ENCODE measurements at places on chromosomes 7 and 10.

- no peak for DNase-seq
Observed at GRCh38 chr7:131610007-131610406, 53.6 kb upstream of the PODXL start.

DNA sequence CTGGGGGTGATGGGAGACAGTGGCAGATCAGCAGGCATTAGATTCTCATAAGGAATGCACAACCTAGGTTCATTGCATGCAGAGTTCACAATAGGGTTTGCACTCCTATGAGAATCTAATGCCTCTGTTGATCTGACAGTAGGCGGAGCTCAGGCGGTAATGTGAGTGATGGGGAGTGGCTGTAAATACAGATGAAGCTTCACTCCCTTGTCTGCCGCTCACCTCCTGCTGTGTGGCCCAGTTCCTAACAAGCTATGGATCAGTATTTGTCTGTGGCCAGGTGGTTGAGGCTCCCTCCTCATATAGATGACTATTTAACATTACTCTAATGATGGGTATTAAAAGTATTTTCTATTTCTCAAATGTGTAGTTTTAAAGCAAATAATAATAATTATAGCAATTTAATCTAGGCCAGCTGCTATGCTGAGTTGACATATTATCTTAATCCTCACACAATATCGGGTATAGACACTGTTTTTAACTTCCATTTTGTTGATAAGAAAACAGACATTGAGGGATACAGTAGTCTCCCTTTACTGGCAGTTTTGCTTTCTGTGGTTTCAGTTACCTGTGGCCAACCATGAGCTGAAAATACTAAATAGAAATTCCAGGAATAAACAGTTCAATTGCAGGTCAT is 39.9 kb downstream of the KIF20B start:
- no peak for DNase-seq

GRCh38 chr10:42652858-42653257 is 14.5 kb upstream of the ZNF33B start:
- DNase-seq: no peak

DNA sequence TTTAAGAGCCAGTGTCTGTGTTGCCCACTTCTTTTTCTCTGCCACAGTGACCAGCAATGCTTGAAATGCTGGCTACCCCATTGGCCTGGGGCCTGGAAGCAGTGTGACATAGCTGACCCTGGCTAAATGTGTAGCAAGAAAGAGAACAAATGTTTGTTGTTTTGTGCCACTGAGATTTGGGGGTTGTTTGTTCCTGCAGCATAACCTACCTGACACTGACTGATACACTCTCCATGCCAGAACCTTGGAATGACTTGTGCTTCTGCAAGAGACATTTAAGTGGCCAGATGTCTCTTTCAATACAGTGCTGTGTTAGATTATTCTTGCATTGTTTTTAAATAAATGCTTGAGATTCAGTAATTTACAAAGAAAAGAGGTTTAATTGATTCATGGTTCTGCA is 411.5 kb downstream of the TYW1 start:
- DNase-seq: no peak

DNA sequence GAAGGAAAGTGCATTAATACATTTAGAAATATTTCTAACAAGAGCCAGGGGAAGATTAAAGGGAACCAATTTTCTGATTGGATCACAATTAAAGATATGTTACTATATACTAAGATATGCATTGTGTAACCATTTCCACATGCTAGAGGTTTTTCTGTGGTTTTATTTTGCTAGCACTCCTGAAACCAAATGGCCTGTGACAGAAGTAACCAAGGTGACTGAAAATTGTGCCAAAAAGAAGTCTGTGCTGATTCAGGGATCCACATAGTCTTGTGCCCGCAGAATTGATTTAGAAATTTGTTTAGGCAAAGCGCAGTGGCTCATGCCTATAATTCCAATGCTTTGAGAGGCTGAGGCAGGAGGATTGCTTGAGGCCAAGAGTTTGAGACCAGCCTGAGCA is 1.8 kb downstream of the CC2D2B start:
- no peak for DNase-seq

DNA sequence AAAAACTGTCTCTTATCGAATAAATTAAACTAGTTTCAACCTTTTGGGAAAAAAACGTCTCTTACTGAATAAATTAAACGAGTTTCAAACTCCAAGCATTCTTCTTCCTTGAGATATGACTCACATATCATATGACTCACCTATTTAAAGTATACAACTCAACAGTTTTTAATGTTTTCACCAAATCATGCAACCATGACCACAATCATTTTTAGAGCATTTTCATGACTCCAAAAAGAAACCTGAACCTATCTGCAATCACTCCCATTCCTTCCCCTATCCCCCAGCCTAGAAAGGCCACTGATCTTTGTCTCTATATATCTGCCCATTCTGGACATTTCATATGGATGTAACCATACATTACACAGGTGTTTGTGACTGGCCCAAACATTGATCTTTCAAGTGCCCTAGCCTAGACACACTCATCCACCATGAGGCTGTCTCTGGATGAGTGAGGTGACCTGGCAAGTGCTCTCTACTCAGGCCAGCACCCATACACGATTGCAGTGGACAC is 115.3 kb downstream of the PIP4K2A start:
- no peak for DNase-seq

DNA sequence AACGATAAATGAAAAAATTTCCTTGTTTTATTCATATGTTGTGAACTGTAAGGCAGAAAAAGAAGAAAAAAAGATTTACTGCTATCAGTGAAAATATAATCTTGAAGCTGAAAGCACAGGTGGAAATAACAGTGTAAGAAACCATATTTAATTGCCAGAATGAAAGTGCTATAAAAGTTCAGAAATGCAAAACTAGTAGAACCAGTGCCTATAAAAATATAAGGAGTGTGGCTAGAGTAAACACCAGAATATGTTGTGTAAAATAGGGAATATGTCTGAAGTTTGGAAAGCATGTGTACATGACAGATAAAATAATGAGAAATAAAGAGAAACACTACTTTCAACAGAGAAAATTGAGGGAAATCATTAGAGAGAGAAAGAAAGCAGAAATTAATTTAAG is 350.5 kb upstream of the NPSR1 start:
- DNase-seq: no peak

GRCh38 chr10:97886286-97886685 is 36.6 kb downstream of the GOLGA7B start:
- DNase-seq: no peak

GRCh38 chr10:119189811-119190282 is 11.2 kb upstream of the PRDX3 start:
- no peak for DNase-seq

- DNase-seq: no peak
Observed at GRCh38 chr7:101410743-101411507, 48.2 kb downstream of the COL26A1 start.

GRCh38 chr7:125563964-125564529 is 634.4 kb upstream of the POT1 start:
- DNase-seq: no peak

DNA sequence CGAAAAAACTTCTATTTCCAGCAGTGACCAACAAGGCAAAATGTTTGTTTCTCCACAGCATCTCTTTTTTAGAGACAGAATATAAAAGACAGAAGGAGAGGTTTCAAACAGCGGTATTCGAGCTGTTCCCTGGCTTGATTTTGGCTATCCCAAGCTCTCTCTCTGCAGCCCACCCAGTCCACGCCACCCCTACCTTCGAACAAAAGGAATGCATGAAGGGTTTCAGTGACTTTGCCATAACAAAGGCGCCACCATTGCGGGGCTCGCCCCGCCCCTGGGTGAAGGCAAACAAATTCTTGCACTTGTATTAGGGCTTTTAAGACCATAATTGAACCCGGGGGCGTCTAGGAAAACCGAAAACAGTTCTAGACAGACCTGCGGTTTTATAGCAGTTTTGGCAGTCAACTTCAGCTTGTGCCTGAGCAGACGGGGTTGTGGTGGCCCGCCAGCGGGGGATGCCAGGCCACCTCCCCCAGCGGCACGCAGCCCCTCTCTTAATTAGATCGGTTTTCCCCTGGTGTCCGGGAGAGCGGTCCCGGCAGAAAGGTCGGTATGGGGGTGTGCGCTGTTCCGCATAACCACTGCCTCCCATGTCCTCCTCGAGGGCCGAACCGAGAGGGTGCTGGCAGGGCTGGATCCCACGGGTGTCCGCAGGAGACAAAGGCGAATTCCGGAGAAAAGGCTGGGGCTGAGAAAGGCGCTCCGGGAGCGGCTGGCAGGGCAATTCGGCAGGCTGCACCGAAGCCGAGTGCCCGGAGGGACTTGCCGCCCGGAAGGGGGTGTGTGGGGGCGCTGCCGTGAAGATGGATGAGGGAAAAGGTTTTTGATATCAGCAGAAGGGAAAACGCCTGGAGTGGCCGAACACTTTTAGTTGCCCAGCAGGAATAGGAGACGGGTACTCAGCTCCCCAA is 2.7 kb upstream of the HOXA11 start:
- DNase-seq: no peak

DNA sequence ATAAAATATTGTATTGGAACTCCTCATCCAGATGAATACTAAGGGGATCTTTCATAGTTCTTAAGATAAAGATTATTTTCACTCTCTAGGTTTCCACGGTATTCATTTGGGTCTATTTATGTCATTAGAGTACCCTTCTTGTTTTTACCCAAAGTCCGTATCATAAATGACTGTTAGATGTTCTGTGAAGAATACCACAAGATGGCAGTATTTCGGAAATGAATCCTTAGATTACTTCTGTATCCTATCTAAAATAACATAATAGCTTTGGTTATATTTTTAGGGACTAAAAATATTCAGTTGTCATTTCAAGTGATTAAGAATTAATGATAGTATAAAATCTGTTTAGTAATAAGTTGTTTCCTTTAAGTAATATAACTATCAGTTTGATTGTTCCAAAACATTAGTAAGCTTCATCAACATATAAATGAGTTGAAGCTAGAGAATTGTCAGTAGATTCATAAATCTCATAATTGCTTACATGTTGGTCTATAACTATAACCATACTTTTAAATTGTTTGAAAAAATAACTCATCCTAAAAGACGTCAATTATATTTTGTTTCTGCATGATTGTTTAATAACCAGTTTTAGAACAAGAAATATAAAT is 337.5 kb upstream of the KCND2 start:
- DNase-seq: no peak

DNA sequence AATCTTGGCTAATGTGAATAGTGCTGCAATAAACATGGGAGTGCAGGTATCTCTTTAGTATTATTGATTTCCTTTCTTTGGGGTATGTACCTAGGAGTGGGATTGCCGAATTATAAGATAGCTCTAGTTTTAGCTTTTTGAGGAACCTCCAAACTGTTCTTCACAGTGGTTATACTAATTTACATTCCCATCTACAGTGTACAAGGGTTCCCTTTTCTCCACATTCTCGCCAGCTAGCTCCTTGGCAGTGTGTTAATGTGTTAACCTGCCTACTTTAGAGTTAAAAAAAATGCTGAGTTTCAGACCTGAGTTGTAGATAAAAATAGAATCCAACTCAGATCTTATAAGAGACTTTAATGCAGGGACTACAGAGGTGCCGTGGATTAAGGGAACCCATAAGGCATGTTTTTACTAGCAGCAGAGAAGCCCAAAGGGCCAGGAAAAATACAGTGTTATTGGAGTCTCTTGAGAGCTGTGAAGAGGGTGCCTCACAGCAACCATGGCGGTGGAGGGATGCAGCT is 35.4 kb downstream of the CDK13 start:
- DNase-seq: no peak

DNA sequence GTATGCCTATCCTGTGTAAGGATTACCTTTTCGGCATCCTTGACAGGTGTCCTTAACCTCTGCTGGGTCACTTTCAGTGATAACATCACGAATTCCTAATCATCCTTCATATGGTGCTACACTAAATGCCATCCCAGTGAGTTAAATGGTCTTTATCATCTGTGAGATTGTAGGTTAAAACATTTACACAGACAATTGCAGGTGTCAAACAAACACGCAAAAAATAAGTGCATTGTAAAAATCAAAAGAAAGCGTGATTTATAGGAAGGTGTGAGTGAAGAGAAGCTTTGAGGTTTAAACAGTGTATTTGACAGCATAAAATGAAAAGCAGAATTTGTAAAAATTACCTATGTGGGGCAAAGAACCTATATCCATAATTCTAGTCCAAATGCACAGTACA is 111.5 kb upstream of the IFRD1 start:
- no peak for DNase-seq

DNA sequence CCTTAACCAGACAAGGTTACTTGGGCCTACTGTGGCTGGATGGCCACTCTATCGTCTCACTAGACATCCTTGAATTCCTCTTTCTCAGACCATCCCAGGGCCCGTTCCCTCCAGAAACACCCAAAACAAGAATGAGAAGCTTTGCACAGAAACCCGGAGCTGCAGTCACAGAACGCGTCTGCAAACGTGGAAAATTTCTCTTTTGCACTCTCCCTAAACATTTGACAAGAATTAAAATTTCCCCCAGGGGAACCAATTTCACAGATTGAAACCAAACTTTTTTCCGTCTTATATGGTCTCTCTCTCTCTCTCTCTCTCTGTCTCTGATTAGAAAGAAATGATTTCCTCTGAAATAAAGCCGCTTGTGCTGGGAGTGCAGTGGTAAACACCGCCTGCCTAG is 120.7 kb downstream of the MKX start:
- DNase-seq: no peak

- no peak for DNase-seq
Observed at GRCh38 chr10:26310361-26310760, 93.8 kb downstream of the GAD2 start.

DNA sequence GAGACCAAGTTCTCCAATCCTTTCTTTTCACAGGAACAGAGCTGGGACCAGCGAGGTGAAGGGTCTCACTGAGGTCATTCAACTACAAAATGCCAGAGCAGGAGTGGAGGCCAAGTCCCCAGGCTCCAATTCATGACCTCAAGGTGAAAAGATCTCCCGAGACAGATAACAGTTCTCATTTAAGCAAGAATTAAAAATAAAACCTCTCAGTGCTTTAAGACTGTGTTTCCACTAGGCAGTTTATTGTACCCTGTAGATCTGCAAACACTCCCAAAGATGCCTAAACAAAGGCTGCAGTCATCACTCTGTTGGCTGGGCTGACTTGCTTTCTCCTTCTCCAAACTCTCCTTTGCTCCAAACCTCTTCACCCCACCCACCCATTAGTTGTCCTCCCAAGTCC is 74.8 kb upstream of the CXCL12 start:
- DNase-seq: no peak

DNA sequence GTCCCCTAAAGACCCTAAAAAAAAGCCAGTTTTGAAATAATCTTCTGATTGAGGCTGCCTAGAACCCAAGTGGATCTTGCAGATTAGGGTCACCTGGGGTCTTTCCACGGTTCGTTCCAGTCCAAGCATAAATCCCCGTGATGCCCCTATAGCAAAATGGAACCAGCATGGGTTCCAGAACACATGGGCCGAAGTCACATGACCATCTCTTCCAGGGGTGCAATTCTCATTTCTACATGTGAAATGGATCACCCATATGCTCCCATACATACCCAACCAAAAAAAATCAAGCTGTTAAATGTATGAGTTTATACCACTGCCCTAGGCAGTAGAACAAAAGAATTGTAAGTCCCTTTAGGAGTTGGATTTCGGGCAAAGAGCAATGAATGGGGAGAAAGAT is 245.4 kb downstream of the SKIDA1 start:
- DNase-seq: no peak
